AG04450 (cell line): ENCODE measurements at places on chromosomes 5 and 9.

DNA sequence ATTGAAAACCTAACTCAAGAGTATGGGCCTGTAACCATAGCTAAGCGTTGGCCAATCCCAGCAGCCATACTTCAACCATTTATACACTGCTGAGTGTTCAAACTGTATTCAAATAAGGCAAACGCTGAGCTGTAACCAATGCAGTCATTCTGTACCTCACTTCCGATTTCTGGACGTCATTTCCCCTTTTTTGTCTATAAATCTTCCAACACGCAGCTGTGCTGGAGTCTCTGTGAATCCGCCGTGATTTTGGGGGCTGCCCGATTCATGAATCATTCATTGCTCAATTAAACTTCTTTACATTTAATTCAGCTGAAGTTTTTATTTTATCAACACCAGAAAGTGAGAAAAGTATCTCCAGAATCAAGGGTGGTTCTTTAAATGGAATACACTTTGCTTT is 31.7 kb downstream of the MTX3 start:
- no peak for DNase-seq

GRCh38 chr5:7325975-7326913 is 69.7 kb upstream of the ADCY2 start:
- no peak for DNase-seq

GRCh38 chr5:168990679-168991078 is 310.3 kb downstream of the SLIT3 start:
- no peak for DNase-seq

DNA sequence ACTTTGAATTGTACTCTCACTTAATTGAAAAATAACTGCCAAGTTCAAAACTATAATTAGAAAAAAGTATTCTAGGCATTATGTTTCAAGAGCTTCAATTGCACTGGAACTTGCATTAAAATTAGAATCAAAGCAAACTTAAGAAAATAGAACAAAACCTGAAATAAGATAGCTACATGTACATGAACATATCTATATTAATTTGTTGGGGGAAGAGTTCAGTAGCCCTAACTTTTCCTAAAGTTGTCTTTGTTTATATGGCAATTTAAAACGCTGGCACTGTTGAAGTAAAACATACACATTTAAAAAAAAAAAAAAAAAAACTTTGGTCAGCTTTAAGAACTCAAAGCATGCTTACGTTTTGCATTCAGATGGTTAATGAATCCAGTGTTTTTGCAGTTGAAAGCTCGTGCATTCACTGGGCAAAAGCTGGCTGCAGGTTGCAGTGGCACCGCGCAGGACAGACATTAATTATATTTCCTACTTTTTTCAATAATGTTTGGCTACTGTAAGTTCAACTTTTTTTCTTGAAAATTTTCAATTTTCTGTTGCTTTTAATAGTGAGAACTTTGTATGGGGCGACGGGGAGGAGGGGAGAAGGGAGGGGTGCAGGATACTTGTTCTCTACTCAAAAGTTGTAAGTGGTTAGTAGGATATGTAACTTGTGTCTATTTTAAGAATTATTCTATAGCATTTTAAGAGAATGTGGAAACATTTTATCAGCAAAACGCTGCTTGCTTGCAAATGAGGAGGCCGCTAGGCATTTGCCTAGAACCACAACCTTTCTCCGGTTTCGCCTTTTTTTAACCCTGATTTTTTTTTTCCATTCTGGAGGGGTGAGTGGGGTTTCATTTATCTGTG is 3.9 kb downstream of the NR2F1 start:
- DNase-seq = no peak

DNA sequence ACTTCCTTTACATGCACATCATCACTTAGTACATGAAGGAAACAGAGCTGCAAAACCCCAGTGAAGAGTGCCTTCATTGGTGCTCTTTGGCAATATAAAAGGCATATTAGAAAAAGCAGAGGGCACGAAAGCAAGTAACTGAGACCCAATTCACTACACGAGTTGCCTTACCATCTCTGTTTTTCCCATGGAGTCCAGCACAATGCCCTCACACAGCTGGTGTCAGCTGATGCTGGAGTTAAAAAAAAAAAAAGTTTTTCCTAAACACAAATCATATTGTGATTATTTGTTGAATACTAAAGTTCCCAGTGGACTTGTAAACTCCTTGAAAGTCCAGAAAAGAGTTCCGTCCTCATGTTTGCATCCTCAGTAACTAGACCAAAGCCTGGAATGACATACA is 25.6 kb downstream of the MARCHF3 start:
- DNase-seq = no peak

GRCh38 chr9:87639949-87640348 is 86.0 kb upstream of the CTSL start:
- DNase-seq = no peak

DNA sequence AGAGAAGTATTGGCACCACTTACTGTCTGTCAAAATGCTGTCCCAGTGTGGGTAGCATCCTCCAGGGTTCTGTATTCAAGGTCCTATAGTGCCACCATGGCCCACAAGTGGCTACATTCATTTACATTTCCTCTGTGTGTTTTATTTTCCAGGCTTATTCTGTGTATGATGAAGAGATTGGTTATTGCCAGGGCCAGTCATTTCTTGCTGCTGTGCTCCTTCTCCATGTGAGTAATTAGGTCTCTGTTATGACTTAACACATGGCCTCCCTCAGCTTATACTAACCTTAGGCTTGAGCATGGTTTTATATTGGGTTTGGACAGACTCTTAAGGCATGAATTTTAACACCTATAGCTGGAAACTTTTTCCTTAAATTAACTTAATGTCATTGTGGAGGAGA is 36.7 kb downstream of the GPR21 start:
- DNase-seq = no peak

DNA sequence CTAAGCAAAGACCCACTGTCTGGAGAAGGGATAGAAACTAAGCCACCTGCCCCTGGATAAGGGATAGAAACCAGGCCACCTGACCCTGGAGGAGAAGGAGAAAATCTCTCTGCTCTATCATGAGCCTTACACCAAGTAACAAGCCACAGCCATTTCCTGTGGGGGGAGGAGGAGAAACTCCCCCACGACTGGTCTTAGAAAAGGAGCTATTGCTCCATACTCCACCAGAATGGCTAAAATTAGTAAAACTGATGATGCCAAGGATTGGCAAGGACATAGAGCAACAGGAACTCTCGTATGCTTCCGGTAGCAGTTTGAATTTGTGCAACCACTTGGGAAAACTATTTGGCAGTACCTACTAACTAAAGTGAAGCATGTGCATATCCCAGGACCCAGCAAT is 70.8 kb downstream of the ACTL7B start:
- no peak for DNase-seq

DNA sequence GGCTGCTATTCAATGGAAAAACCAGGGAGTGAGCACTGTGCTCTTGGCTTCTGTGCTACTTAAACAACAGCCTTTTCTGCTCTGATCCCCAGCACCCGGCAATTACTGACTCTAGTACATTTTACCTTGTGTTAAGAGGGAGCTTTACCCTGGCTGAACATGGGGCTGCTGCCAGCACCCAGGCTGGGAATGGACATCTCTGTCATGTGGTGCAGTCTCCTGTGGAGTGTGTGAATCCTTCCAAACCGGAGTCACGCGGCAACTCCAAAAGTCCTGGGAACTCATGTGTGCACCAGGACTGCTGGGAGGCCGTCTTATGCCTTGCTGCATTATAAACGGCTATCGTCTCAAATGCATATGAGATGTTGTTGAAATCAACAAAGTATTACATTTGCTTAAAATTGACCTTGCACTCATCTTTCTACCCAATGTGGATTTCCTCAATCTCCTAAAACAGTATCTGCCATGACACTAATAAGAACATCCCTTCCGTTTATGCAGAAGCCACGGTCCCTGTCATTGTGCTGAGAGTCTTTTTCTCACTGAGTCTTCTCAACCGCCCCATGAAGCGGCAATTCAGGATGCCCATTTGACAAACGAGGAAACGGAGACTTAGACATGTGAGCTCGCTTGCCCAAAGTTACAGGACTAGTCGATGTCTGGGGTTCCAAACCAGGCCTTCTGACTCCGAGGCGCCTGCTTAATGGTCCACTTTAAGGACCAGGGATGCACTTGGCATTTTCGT is 884 bp upstream of the GSN start:
- DNase-seq = no peak

- no peak for DNase-seq
These were observed 7.8 kb upstream of the PURA start for GRCh38 chr5:140106101-140106500.

DNA sequence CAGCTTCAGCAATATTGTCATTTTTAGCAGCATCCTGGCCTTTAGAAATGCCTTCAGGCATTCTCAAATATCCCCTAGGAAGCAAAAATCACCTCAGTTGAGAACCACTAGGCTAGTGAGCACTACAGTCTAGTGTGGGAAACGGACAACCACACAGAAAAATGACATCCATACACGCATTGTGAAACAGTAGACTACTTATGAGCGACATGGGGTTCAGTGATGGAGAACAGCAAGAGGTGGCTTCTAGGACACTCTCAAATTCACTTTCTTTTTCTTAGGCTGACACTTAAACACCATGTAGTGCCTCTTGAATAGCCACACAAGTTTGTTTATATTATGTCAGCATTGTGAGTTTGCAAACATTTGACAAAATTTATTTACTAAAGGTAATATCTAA is 203.0 kb downstream of the KDM4C start:
- DNase-seq = no peak

DNA sequence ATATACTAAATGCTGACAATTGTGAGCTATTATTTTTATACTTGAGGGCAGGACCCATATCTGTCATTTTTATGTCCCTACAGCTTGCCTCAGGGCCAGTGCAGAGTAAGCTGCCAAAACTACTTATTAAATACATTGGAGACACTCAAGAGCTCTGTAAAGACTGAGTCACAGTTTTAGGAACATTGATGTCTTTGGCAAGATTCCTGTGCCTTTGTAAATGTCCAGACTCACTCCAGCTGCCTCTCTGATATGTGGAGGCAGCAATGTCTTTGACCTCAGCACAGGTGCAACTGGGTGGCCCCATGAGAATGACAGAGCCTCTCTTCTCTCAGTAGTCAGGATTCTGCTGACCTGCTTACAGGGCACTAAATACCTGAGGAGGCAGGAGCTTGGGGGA is 363.2 kb downstream of the OSTF1 start:
- DNase-seq = no peak

GRCh38 chr9:133606708-133607025 is 2.5 kb downstream of the FAM163B start:
- no peak for DNase-seq

DNA sequence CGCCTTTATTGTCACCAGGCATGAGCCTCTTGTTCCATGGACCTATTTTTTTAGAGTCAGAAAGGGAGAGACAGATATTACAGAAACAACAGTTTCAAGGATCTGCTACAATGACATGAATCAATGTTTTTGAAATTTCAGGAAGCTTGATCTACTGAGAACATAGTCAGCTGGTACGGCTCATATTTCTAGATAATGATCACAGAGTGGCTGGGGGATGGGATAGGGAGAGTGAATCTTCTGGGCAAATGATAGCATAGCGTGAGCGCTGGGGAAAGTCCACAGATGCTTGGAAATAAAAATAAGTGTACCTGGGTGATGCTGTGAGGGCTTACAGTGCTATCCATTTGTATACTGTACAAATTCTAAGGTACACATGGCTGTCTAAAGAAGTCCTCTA is 340.4 kb downstream of the EBF1 start:
- DNase-seq = no peak

- no peak for DNase-seq
These were observed 127.7 kb downstream of the C9orf50 start for GRCh38 chr9:129493002-129493705.

- no peak for DNase-seq
These were observed 40.5 kb upstream of the KIAA1958 start for GRCh38 chr9:112446080-112446479.
